Esophagus mucosa (tissue), 1 donor: ENCODE measurements at places on chromosomes 1 and 21.

GRCh38 chr1:232954594-232955365 is 4.4 kb downstream of the NTPCR start:
- ATAC-seq = no peak

DNA sequence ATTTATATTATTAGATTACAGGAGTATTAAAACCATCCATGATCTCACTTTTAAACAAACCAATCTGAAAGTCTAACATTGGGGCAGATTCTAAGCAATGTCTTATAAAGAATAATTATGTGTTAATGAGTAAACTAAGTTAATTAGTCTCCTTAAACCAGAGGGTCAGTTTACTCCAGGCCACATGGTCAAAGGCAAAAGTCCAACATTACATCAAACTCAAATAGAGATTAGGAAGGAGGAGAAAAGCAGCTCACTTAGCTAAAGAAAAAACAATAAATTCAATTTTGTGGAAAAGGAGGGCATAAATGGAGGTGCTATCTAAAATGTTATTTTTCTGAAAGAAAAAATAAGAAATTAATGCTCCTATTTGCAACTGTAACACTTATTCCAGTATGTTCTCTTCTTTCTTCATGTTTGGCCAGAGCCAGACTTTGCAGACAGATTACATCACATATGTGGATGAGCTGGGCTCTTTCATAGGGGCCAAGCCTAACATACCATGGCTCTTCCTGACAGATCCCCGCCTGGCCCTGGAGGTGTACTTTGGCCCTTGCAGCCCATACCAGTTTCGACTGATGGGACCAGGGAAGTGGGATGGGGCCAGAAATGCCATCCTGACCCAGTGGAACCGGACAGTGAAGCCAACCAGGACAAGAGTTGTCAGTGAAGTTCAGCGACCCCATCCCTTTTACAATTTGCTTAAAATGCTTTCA is 24.3 kb upstream of the FMO2 start:
- ATAC-seq = no peak

GRCh38 chr1:170887726-170888125 is 47.6 kb upstream of the MROH9 start:
- ATAC-seq = no peak

GRCh38 chr1:28592321-28593071 is 431 bp downstream of the RAB42 start:
- peak; percentile 12 for ATAC-seq

- peak; percentile 68 for ATAC-seq
Observed at GRCh38 chr1:209411491-209411929, 172.0 kb upstream of the CAMK1G start.
